Hair follicle dermal papilla cell (primary cell): ENCODE measurements at places on chromosomes 5 and 9. TPM values are rescaled to one million over a fixed set of nuclear protein-coding genes. Genes with fewer than 3 reads are reported as not detected.

LHX3 gene
- total RNA-seq, result not detected in 2 replicates

APBA1 gene
- total RNA-seq, result 11.5 and 14.8 TPM in 2 replicates

FOXI1 gene
- total RNA-seq, result not detected in 2 replicates

ADAMTSL2 gene
- under 0.01 TPM in 1 of 2 replicates, not detected in the other for total RNA-seq

PLPP7 gene
- total RNA-seq, result 9.2 and 10.6 TPM in 2 replicates

ISL1 gene
- not detected in 2 replicates for total RNA-seq

HTR4 gene
- total RNA-seq, result not detected in 2 replicates

AK3 gene
- total RNA-seq, result 69.0 and 81.0 TPM in 2 replicates

PTGDS gene
- total RNA-seq, result 16.9 and 20.2 TPM in 2 replicates

BTNL3 gene
- not detected in 2 replicates for total RNA-seq

MSX2 gene
- 14.8 and 20.3 TPM in 2 replicates for total RNA-seq

PPIC gene
- 29.6 and 38.3 TPM in 2 replicates for total RNA-seq

ADAMTS16 gene
- under 0.01 TPM in 1 of 2 replicates, not detected in the other for total RNA-seq

C5orf52 gene
- total RNA-seq, result not detected in 2 replicates

IFNB1 gene
- not detected in 2 replicates for total RNA-seq

MLLT3 gene
- total RNA-seq, result 26.8 and 30.4 TPM in 2 replicates
